Stimulated activated CD4-positive, alpha-beta T cell treated with anti-CD3 and anti-CD28 coated beads, Interleukin-2, amount 100 ng/mL, for 24 hours (primary cell): ENCODE measurements at places on chromosomes 13 and 19.
A peak's percentile ranks its signal among the peaks of the same experiment; 100 is the strongest.

DNA sequence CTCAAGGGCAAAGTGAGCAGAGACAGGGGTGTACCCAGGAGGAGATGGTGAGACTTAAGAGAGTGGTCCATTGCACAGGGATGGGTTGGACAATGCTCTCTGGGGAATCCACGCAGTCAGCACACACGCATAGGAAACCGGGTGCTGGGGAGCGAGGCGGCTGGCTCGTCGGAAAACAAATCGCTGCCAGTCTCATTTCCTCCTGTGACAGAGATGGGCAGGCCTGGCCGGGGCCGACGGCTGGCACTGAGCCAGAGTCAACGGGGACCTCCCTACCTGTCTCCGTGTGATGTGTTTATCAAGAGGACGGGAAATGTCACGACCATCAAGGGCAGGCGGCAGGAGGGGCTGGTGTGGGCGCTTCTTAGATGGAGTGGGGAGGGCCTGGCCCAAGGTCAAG lies 27.3 kb downstream of the PTPRS start:
- DNase-seq, result no peak

GRCh38 chr19:17499648-17500446 lies 11.6 kb upstream of the PGLS start:
- DNase-seq, result no peak

DNA sequence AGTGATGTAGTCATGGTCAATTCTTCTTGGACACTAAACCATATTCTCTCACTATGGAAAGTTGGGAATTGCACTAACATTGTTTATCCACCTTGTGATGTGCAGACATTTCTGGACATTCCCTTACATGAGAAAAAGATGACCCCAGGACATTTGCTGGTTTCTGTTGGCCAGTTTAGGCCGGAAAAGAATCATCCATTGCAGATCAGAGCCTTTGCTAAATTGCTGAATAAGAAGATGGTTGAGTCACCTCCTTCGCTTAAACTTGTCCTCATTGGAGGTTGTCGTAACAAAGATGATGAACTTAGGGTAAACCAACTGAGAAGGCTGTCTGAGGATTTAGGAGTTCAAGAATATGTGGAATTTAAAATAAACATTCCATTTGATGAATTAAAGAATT lies at the start of gene UTP14C:
Gene UTP14C (plus strand): TSS at position 211 of the 400 bp plus-strand sequence. CDS start 4,114 bp downstream, outside the sequence.
- DNase-seq, result no peak

DNA sequence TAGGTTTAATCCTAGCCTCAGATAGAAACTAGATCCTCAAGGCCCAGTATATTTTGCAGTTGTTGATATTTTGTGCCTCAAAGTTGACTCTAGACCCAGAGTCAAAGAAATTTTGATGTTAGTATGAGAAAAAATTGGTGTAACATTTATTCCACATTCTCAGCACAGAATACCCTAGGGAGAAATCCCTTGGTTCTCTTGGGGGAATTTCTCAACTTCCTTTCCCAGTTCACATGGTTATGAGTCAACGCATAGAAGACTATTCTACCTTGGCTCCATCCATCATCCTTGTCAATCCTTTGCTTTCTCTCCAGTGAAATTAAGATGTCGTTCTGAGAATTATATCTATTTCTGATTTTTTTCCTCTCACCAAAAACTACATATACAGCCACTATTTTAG lies 145.3 kb downstream of the POSTN start:
- no peak for DNase-seq

DNA sequence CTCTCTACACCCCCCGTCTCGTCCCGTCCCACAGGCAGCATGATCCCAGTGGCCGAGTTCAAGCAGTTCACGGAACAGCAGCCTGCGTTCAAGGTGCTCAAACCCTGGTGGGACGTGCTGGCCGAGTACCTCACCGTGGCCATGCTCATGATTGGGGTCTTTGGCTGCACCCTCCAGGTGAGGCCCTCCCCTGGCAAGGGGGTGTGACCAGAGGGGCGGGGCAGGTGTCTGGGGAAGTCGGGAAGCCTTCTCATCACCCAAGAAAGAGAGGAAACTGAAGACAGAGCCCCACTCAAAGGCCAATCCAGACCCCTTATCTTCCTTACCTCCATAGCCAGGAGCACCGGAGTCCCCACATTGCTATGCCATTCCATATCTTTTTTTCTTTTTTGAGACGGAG lies 7.3 kb downstream of the LRRC8E start:
- DNase-seq, result no peak

GRCh38 chr19:44943801-44944249 lies 1.8 kb downstream of the APOC4 start:
- no peak for DNase-seq

- DNase-seq, result peak; percentile 69
These were observed 37.6 kb downstream of the SOX21 start for GRCh38 chr13:94674609-94675348.

GRCh38 chr13:50320271-50320862 lies 305.1 kb downstream of the KCNRG start:
- no peak for DNase-seq

DNA sequence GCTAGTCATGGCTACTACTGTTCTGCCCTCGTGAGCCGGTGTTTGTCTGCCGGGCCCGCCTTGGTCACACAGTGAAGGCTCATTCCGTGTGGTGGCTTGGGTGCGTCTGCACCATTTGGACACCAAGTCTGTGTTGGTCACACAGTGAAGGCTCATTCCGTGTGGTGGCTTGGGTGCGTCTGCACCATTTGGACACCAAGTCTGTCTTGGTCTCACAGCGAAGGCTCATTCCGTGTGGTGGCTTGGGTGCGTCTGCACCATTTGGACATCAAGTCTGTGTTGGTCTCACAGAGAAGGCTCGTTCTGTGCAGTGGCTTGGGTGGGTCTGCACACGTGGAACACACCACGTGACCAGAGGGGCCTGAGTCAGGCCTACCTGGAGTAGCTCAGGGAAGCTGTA lies 29.0 kb upstream of the DCUN1D2 start:
- no peak for DNase-seq

DNA sequence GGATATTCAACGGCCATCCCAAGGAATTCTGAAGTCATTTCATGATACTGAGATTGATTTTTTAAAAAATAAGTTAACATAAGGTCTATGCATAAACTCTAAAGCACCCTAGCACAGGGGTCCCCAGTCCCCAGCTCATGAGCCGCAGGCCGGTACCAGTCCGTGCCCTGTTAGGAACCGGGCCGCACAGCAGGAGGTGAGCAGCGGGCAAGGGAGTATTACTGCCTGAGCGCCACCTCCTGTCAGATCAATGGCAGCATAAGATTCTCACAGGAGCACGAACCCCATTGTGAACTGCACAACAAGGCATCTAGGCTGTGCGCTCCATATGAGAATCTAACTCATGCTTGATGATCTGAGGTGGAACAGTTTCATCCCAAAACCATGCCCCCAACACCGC lies 31.0 kb downstream of the RCBTB1 start:
- no peak for DNase-seq

DNA sequence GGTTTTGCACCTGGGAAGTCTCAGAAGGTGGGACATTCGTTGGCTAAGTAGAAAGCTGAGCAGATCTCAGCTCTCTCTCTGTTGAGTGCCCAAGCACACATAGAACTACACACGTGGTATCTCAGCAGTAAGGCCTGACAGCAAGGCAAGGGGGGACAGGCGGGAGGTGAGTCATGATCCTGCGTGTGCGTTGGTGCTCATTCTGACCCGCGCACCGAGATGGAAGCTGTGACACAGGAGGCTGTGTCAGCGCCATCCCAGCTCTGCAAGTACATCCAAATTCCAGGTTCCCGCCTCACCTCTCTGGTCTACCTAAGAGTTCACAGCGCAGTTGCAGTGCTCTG lies 135.7 kb downstream of the USP12 start:
- DNase-seq, result no peak

DNA sequence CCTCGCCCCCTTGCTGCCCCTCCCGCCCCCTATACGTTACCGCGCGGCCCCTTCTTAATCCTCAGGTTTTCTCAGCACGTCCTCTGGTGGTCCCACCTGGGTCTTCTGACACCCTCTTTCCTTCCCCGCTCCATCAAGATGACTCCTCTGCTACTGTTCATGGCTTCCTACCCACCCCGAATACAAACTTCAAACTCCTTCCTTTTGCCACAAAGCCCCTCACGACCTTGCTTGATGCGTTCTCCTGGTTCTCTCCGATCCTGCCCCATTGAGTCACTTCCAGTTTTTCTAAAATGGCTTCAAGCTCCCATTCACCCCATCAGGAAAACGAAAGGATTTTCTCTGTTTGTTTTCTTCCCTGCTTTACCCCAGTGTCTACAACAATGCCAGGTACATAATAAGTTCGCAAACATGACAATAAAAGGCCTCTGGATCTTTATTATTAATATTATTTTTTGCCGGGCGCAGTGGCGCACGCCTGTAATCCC lies 734 bp upstream of the SERTAD3 start:
- no peak for DNase-seq

GRCh38 chr19:52115526-52116053 lies 20.0 kb upstream of the ZNF841 start:
- DNase-seq, result no peak

- no peak for DNase-seq
These were observed 5.2 kb downstream of the AKT2 start for GRCh38 chr19:40279761-40280607.

GRCh38 chr13:39915418-39915817 lies 260.0 kb downstream of the COG6 start:
- no peak for DNase-seq

GRCh38 chr19:33366897-33367296 lies 6.6 kb upstream of the CEBPG start:
- no peak for DNase-seq

GRCh38 chr13:70162141-70162540 lies 53.9 kb upstream of the KLHL1 start:
- no peak for DNase-seq

- no peak for DNase-seq
These were observed 10.0 kb downstream of the ATP7B start for GRCh38 chr13:52001120-52001731.

DNA sequence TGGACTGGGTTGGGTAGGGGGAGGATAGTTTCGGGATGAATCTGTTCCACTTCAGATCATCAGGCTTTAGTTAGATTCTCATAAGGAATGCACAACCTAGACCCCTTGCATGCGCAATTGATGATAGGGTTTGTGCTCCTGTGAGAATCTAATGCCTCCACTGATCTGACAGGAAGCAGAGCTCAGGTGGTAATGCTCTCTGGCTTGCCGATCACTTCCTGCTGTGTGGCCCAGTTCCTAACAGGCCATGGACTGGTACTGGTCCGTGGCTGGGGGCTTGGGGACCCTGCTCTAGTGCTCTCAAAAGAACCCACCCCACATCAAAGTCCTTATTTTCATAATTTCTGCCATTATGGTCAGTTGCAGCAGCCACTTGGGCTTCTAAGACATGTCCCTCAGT lies 30.1 kb downstream of the DNAJC3 start:
- no peak for DNase-seq

GRCh38 chr19:347946-348861 lies 3.6 kb upstream of the MIER2 start:
- no peak for DNase-seq

DNA sequence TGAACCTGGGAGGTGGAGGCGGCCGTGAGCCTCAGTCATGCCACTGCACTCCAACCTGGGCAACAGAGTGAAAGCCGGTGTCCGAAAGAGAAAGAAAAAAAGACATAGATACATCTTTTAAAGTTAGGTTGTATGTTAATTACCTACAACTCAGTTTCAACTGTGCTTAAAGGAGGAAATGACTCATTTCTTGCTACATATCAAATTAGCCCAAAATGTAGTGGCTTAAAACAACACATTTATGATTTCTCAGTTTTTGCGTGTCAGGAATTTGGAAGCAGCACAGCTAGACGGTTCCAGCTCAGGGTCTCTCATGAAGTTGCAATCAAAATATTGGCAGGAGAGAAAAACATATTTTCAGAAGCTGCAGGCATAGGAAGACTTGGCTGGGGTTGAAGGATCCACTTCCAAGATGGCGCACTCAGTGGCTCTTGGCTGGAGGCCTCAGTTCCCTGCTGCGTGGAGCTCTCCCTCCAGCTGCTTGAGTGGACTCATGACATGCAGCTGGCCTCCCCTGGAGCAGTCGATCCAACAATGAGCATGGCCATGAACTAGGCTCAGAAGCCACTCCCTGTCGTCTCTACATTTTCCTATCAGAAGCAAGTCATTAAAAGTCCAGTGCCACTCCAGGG lies 7.1 kb downstream of the LDLR start:
- peak; percentile 30 for DNase-seq

GRCh38 chr13:99266827-99267226 lies 8.6 kb upstream of the GPR18 start:
- no peak for DNase-seq

DNA sequence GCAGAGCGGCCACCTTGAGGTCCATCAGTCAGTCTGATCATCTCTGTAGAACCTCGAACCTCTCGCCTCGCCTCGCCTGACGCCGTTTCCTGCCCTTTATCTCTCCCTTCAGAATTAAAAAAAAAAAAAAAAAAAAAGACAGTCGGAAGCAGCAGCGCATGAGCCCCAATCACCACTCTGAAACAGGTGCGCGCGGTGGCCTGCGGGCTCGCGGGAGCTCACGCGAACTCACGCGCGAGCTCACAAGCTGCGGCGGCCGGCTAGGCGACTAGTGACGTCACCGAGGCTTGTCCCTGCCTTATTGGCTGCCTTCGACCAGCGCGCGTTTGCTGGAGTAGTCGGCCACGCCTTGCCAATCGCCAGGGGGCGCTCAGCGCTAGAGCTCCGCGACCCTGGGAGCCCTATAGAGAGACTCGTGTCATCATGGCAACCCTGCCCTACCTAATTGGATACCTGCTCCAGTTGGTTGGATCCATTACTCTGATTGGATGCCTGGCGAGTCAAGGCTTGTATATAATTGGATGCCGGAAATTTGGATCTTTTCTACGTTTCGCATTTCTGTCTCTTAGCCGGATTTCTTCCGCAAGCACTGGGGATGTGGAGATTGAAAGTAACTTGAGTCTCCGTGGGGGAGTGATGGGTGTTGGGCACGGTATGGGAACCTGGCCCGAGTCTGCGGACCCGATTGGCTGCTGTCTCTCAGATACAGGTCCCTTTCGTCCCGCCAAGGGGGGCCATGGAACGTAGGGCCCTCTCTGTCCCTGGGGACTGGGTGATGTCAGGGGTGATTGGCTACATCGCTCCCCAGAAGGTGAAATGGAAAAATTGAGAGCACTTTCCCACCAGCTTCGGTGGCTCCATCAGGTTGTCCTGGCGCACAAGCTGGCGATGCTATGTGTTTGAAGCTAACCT lies 31.6 kb downstream of the SYT3 start:
- DNase-seq, result peak; percentile 76

DNA sequence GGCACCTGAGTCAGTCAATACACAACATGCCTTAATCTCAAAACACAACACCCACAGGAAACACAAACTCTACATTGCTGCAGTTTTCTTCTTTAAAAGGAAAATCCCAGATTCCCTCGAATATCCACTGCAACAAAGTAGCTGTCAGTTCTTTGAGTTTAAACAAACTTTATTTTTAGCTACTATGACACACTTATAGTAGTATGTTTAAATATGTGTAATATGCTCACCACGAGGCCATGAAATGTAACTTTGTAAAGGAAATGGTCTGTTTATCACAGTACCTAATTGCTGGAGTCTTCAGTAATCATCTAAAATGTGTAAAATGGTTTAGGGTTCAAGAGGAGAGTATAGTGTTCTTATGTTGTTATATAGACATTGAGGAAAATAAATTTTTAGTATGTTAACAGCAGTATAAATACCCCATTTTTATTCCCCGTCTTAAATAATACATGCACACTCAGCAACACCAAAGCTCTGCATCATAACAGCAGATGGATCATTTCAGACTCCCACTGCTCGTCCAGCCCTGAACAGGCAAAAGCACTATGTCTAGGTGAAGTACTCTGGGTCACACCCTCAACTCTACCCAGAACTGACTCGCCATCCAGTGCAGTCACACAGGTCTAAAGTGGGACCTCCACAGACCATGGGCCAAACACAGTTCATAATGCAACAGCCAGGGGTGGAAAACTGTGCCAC lies 20.6 kb downstream of the TUBGCP3 start:
- DNase-seq, result no peak
